Natural killer cell (primary cell): ENCODE measurements at places on chromosomes 6 and 20.

DNA sequence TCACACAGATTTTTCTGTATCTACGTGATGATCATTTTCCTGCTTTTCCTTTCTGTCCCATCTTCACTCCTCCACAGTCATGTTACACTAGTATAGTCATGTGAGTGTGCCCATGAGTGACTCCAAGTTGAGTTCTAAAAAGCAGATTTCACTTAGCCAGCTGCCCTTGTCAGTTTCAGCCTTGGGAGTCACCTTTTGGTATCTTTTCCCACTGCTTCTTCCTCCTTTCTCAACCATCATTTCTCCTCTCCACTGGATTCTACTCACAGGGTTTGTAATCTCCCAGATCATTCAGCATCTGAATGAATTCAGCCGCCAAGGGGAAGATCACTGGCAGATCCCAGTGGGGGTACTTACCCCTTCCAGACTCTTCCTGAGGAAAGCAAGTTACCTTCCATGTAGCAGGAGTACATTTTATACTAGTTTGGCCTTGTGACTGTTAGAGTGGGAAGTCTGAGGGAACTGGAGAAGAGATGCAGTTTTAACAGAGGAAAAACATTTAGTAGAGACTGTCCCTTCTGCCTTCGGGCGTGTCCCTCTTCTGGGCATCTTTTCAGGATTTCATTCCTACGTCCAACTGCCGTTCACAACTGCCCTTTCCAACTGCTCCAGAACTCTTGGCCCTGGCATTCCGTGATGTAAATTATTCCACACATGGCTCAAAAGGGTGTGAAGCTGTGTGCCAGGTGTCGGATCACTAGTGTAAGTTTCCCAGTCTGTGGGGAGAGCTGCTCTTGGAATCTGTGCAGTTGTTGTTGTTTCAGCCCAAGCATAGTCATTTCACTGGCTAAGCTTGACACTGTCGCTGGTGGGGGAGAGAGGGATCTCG, 38.9 kb downstream of the BICRAL start:
- DNase-seq: no peak

GRCh38 chr6:92354270-92354829, 1065.0 kb downstream of the EPHA7 start:
- no peak for DNase-seq

- DNase-seq: no peak
These were observed 9.4 kb upstream of the RAB44 start for GRCh38 chr6:36688063-36688738.

DNA sequence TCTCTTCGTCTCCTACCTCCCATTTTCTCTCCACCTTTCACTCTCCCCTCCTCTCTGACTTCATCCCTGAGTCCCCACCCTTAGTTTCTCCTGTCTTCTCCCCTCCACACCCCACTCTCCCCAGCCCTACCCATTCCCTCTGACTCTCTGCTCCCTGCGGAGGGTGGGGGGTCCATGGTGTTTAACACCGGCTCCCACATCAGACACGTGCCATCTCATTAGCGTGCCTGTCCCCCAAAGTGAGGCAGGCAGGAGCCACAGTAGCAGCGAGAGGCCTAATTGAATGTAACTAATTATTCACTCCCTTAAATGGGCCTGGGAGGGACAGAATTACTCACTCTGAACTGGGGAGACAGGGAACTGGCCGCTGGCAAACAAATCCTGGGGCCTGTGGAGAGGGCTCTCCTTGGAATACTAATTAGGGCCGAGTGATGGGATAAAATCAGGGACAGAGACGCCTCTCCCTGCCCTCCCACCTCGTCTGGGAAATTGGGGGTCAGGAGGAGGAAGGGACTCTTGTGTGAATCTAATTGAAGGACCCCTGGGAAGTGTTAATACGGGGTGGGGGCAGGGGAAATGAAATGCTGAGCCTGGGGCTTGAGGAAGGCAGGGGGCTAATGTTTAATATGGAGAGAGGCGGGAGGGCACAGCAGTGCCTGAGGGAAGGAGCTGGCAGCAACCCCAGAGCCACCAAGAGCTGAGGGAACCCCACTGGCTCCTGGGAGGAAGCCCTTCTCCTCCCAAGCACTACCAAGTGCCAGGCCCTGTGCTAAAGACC, 17.9 kb downstream of the CD40 start:
- DNase-seq: no peak

- no peak for DNase-seq
These were observed 319.1 kb upstream of the NT5E start for GRCh38 chr6:85130743-85131142.

DNA sequence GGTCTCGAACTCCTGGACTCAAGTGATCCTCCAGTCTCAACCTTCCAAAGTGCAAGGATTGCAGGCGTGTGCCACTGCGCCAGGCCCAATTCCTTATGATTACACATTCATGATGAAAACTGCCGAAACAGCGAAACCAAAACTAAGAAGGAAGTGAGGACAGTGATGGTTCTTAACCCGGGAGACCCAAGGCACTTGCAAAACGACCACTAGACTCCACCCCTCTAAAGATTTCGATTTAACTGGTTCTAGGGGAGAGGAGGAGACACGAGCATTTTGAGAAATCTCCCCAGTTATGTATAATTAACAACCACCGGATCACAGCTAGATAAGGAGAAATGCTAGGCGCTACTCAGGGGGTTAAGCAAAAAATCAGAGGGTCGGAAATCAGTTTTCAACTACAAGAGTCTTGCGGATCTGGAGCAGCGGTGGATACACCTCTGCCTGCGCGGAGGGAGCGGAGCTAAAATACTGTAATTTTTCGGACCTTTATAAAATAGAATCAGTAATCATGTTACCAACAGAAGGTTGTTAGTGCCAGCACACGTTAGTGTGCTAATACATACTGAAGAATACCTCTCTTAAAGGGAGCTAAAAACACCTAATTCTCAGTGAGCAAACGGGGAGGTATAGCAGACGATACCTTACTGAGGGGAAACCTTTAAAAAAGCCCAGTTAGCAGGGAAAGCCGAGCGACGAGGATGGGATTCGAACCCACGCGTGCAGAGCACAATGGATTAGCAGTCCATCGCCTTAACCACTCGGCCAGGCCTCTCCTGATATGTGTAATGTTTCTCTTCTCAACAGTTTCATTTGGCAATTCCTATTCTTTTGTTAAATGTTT, 60.0 kb upstream of the BTN3A2 start:
- peak; percentile 61 for DNase-seq

- DNase-seq: no peak
These were observed 296 bp downstream of the DZANK1 start for GRCh38 chr20:18466574-18466893.
